Activated naive CD4-positive, alpha-beta T cell treated with anti-CD3 and anti-CD28 coated beads, Interleukin-2, amount 50 U/mL, for 16 hours (primary cell): ENCODE measurements at places on chromosomes 5 and 9.

DNA sequence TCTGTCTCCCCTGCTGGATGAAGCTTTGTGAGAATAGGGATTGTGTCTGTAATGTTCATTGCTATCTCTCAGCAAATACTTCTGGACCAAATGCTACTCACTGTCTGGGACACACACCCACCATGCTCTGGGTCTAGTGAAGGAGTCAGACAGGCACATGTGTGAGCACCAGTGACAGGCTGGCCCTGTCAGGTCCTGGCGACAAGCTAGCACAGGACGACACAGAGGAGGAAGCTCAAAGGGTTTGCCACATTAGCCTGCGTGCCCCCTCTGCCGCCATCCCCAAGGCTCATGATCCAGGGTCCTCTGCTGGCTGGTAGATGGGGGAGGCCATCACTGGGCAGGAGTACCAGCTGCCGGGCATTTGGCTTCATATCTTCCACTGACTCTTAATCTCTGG lies 23.3 kb downstream of the LRSAM1 start:
- DNase-seq: no peak

- no peak for DNase-seq
Observed at GRCh38 chr9:138003485-138004190, 126.1 kb downstream of the CACNA1B start.

DNA sequence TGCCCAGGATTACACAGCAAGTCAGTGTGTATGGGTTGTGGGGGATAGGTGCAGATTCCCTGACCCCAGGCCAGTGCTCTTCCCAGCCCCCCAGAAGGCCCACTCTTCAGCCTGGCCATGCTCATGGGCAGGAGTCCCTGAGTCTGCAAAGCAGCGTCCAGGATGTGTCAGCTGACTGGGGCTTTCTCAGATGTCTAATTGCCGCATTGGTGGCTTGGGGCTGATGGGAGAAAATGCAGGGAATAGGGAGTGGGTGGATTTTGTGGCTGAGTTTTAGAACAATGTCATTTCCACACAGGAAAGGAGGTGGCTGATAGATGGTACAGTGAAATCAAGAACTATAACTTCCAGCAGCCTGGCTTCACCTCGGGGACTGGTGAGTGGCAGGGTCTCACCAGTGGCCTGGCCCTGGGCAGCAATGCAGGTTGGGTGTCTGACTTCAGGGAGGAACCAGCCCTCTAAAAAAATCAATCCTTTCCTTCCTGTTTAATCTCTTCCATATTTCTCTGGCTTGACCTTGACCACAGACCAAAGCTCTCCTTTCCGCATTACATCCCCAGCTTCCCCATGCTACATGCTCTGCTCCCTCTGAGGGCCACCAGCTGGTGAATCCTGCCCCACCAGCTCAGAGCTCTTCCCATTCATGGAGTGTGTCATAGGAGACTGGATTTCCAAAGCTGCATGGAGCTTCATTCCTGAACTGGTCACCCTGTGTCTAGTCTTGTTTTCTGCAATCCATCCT lies 14.2 kb downstream of the GLIPR2 start:
- no peak for DNase-seq

DNA sequence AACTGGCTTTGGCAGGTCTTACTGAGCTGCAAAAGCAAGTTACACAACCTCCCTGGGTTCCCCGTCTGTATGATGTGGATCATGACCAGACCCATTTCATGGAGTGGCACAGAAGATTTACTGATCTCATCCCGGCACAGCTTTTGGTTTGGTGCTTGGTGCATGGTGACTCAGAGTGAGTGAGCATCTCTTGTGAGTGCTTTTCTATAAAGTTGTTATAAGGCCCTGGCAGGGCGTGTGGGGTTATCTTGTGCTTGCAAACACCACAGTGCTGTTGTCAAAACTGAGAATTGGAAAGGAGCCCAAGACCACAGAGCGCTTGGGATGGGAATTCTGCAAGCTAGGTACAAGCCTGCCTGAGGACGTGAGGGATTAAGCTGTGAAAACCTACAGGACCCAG lies 425.2 kb downstream of the GADD45G start:
- no peak for DNase-seq

DNA sequence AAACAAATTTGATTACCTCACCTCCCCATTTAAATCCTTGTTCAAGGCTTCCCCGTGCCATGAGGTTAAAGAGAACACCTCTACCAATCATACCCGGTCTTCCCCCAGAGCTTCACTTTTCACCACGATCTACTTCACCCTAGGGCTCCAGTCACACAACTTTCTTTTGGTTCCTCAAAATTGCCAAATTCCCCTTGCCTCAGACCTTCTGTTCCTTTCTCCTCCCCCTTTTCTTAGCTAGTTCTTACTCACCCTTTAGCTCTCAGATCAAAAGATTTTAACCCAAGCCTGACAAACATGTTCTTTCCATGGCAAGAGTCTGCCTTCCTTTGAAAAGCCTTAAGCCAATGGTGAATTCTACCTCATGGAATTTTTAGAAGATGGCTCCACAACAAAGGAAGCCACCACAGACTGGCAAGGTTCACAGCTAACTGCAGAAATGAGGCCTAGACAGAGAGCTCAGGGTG lies 56.7 kb downstream of the MAPKAP1 start:
- DNase-seq: peak; percentile 16

- no peak for DNase-seq
Observed at GRCh38 chr9:126531591-126531990, 82.1 kb upstream of the LMX1B start.

GRCh38 chr9:136016572-136017288 lies 55.6 kb upstream of the UBAC1 start:
- DNase-seq: peak; percentile 7
